ENCODE measurements at places on chromosomes 13 and 19.

DNA sequence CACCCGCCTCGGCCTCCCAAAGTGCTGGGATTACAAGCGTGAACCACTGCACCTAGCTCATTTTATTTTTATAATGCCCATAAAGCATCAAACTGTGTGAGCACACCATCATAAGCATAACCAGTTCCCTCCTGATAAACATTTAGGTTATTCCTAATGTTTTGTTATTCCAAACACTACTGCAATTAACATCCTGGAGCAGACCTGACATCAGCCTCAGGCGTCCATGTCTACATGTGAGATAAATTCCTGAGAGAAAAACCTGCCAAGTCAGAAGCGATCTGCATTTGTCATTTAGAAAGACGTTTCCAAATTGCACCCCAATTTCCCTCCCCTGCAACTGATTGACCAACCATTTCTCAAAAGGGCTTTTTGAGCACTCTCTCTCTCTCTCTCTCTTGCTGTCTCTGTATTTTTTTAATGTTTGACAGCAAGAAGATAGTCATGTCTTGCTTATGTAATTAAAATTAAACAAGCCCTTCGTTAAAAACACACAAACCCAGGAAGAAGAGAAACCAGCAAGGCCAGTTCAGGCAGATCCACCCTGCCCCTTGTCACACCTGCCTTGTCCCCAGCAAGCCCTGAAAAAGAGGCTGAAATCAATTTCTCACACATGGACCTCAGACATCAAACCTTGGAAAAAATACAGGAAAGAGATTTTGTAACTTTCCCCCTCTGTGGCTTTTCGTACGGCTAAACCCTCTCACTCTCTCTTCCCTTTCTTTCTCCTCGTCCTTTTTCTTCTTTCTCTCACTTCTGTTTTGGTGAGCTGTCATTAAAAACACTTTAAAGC is 9.9 kb downstream of the LYPD3 start:
- no peak for DNase-seq

GRCh38 chr19:48779636-48780035 is 24.3 kb downstream of the FGF21 start:
- no peak for DNase-seq

- no peak for DNase-seq
Measured at GRCh38 chr13:91659256-91660075, 261.0 kb downstream of the GPC5 start.

DNA sequence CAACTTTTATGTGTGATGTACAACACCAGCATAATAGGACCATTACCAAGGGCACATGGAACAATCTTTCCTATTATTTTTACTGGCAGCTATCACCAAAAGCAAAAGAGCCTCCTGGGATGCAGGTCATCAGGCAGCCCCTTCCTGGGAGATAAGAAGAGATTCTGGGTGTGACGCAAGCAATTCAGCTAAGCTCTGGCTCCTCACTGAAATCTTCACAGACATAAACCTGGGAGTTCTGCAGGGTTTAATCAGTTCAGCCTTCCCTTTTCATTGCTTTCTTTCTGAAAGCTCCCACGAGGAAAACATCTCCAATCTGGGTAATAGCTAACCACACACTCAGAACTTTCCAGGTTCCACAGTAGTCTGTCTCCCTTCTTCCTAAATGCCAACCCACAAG is 341.1 kb downstream of the ENOX1 start:
- DNase-seq: no peak

DNA sequence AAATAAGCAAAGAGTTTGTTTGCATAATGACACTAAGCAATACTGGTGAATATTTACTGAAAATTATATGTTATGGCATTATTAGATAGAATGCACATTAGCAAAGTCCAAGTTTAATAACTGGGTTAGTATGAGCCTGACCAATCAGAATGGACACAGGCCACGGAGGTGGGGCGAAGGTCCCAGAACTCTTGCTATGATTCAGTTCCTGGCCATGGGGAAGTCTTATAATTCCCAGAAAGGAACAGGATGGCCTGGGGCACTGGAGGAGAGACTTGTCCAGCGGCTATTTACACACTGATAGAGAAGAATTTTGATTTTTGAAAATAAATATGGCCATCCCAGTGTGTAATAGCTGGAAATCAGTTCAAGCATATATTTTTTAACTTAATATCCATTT is 372.0 kb downstream of the EFNB2 start:
- DNase-seq: no peak

DNA sequence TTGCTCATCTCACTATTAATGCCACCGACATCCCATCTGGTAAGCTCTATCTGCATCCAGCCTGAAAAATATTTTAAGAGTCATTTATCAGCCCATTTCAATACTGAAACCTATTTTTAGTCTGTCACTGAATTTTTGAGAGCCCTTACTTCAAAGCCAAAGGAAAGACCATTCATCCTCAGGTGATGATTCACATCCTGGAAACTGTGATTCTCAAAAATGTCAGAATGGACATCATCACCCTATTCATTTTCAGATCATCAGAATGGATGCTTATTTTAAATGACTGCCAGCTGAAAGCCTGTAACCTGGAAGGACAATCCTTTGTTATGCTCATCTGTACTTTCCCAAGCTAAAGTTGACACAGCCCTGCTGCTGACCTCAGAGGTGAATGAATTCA is 27.0 kb downstream of the TNFSF11 start:
- DNase-seq: no peak

- DNase-seq: no peak
Measured at GRCh38 chr19:4060621-4061177, 6.0 kb downstream of the ZBTB7A start.

GRCh38 chr13:28942906-28943305 is 122.8 kb downstream of the MTUS2 start:
- no peak for DNase-seq

GRCh38 chr13:82292334-82292733 is 1589.9 kb downstream of the SLITRK1 start:
- DNase-seq: no peak

- DNase-seq: no peak
Measured at GRCh38 chr19:54574527-54575056, 1.0 kb downstream of the LILRA2 start.

DNA sequence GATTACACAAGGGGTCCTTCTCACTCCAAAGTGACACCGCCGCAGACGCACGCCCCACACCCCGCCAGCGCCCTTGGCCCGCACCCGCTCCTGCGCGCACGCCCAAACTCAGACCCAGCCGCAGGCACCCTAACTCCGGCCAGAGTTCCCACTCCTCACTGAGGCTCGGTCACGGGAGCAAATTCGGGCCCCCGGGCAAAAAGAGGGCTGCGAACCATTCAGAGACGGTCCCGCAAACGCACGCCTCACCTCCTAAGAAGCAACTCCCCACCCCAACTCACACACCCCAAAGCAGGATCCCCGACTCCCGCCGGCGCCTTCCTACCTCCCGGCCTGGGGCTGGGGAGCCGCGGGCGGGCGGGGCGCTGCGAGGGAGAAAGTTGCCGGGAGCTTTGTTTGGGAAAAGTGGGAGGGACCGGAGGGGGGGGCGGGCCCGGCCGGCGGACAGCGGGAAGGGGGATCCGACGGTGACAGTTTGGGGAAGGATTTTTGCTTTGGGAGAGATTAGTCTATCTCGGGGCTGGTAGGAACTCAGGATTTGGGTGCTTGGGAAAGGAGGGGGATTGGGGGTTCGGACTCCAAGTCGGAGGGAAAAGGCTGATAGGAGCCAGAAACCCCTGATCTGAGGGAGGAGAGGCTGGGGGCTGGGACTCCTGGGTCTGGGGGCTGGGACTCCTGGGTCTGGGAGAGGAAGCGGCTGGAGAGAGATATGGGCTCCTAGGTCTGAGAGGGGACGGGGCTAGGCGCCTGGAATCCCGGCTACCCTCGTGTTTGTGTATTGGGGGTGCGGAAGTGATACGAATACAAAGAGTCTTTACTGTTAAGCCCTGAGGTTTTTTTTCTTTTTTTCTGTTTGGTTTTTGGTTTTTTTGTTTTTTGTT is at the start of gene TEAD2:
TEAD2 (minus strand) TSS at position 369 of the 881 bp plus-strand sequence. CDS start 2,341 bp downstream, outside the sequence.
- DNase-seq: no peak

DNA sequence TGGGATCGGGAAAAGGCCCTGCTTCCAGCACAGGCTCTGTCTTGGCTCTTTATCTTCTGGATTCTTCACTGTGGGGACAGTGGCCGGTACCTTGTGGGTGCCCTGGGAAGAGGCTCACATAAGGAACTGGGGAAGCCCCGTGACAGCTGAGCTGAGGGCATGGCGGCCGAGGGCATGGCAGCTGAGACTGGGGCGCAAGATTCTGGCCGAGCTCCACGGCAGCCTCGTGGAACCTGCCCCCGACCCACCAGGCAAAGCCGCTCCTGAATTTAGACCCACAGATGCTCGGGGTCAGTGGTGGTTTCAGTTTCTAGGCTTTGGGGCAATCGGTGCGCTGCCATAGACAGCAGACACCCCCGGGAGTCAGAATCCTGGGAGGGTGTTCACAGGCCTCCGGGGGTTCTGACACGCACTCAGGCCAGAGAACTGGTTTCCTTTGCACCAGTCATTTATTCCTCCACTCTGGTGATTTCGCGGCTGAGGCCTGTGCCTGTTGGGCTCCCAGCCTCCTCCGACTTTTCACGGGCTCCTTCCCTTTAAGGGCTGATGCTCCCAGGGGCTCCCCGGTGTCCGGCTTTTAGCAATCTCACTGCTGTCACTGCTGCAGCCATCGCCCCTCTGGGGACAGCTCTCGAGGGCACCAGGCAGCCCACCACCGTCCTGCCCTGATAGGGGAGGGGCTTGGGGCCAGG is 117.6 kb downstream of the TEX29 start:
- DNase-seq: no peak
